ENCODE measurements at places on chromosomes 5 and 9.

DNA sequence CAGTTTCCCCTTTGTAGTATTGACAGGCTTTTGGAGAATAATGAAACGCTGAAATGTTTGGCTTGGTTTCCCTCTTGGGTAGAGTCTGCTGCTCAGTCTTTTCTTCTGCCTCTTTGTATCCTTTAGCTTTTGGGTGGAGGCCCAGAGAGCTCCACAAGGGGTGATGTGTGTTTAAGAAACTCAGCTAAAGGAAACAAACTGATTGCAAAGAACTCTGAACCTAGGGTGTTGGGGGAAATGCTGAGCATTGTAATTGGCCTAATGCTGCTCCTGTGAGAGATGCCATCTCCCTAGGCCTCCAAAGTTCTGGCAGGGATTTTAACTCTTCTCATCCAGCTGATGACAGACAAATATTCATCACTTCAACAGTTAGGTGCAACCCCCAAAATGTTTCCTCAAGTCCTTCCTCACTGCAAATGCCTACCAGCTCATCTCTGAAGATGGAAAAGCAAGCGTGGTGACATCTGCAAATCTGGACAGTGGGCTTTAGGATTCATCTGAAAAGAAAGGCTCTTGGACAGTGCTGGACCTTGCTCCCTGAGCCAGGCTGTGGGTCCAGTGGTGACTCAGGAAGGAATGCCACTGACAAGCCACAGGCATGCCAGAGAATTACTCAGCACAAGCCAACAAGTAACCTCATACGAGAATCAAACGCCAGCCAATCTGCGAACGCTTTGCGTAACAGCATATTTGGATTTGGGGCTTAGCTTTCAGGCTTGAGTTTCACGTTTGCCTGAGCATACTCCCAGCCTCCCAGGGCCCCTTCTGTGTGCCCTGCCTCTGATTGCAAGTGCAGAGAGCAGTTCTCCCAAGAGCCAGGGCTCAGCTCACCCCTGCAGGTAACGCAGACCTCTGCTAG, 30.5 kb upstream of the ZSWIM6 start:
- peak; percentile 99 for DNase-seq

- DNase-seq = no peak
Observed at GRCh38 chr5:40798801-40799210, 632 bp upstream of the PRKAA1 start.

GRCh38 chr9:82188817-82189216, 200.2 kb downstream of the SPATA31D1 start:
- no peak for DNase-seq

DNA sequence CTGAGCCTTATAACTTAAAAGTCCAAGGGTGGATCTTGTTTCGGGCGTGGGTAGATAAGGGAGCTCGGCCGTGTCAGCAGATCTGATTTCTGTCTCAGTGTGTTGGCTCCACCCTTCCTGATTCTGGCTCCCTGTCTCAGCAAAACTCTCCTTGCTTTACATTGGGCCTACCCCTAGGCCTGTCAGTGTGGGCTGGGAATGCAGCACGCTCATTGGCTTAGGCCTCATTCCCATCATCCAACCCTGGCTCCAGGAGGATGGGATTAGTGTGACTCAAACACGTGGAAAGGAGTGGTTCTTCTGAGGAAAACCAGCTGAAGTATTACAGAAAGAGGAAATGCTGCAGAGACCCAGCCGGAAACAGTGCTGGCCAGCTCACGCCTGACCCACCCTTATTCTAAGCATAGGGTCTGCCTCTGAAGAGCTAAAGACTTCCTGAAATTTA, 59.9 kb downstream of the ZFAND5 start:
- DNase-seq = peak; percentile 85

DNA sequence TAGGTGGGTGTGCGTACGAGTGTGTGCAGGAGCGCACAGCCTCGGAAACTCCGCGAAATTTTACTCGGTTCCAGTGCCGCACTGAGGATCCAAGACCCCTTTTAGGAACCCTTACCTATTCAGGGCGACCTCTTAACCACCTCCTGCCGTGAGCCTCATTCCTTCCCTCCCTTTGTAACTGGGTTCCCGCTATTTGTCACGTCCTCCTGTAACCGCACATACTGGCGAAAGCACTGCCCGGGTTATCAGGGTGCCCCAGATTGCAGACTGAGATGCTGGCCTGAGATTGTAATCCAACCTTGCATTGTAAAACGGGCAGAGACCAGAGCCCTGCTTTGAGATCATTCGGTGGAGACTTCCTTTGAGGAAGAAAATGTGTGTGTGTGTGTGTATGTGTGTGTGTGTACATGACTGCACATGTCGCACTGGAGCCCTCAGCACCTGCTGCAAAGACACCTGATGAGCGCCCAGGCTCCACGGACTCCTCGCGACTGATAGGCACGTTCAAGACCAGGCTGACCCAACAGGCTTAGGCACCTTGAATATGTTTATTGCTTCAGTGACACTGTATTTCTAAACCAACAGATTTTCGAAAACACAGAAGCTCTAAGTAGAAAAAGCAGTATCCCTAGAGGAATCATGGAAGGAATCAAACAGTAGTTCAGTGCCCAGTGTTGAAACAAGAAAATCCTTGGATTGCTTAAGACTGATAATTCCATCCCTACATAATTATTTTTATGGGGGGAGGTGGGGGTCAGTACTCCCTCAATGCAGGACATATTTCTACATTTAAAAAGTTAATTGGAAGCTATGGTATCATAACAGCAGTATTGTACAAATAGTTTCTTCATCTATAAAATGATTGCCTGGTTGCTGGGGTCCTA, 86.5 kb upstream of the TNFAIP8 start:
- DNase-seq = peak; percentile 44

- DNase-seq = no peak
Observed at GRCh38 chr9:127418037-127418471, 6.1 kb upstream of the ZNF79 start.
